ENCODE measurements at places on chromosomes 2 and 18.

DNA sequence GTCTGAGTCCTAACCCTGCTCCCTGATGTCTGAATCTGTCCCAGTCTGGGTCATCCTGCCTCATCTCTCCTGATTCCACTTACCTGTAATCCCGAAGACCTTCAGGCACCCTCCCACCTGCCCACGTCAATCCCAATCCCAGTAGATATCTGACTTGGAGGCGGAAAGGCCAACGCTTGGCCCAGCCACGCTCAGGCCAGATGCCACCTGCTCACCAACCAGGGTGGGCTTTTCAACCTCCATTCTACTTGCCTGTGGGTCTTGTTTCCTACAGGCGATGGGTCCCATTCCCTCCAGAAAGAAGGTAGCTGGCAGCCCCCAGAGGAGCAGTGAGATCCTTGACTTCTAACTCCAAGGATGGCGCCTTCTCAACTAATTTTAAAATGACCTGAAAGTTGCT lies 59.7 kb downstream of the INPP5D start:
- DNase-seq = no peak

DNA sequence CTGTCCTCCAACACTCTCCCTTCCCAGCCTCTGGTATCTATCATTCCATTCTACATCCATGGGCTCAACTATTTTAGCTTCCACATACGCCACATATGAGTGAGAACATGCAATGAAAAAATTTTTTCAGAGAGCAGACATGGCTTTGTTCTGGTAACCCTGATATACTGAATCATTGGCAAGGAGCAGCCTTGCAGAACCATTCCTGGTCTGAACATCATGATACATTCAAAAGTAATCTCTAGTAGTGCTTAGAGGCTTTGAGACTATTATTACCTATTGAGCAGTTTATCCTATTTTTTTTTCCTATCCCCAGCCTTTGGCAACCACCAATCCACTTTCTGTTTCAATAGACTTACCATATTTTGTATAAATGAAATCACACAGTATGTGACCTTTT lies 393.1 kb upstream of the KCNH7 start:
- DNase-seq = no peak

DNA sequence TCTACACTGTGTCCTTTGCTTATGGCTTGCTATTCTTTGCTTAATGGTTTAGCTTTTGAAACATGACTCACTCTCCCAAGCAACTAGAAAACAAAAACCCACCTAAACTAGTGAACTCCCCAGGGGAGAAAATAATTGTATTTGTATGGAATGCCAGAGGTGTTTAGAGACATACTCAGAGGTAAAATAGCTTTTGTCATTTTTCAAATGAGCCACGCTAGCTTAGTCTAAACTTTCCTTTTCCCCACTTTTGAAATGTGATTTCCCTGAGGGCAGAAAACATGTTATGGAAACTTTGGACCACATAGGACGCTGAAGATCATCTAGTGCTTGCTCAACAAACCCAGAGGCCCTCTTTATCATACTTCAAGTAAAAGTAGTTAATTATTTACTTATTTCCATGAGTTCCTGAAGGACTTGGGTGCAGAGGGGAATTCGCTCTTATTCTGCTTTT lies 16.5 kb upstream of the CYTIP start:
- DNase-seq = no peak

- DNase-seq = no peak
Observed at GRCh38 chr2:16031848-16032159, 91.5 kb downstream of the MYCN start.

DNA sequence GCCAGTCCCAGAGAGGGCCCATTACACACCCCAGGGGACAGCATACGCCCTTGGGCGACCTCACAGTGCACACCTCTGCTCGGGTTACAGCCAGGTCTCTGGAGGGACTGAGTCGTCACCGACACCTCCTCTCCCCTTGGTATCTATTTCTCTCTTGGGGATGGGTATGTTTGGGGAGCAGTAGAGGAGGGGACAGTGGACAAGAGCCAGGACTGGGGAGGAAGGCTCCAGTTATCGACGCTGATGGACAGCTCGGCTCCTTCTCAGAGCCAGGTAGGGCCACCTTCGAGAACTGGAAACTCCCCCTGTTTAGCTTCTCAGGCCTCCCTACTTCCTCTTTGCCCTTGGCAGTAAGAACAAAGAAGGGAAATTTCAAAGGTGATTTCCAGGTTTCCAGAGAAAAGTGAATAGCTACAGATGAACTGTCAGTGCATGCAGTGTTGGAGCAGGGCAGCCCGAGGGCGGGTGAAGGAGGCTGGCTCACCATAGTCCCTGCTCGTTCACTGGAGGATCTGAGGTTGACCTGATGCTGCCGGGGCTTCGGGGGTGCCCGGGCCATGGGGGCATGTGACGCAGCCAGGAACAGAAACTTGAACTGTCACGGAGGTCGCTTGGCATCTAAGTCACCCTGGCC lies 4.4 kb upstream of the SEMA4C start:
- DNase-seq = no peak

- no peak for DNase-seq
Observed at GRCh38 chr2:99490623-99491461, 1.0 kb upstream of the REV1 start.

GRCh38 chr2:88342749-88343148 lies 109.7 kb downstream of the FOXI3 start:
- no peak for DNase-seq

DNA sequence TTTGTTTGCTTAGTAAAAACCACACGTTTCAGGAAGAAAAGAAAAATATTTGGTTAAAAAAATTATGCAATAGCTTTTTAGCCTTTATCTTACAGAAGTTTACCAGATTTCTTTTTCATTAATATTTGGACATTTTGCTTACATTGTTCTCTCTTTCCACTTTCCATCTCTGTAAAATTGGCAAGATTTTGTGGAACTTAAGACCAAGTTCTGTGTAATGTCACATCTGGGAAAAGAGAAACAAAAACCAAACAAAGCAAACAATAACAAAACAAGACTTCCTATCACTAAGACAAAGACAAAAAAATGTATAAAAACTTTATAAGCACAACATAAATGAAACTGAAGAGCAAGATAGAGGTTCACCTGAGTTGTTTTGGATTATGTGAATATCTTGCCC lies 1392.1 kb upstream of the CELF4 start:
- DNase-seq = no peak

DNA sequence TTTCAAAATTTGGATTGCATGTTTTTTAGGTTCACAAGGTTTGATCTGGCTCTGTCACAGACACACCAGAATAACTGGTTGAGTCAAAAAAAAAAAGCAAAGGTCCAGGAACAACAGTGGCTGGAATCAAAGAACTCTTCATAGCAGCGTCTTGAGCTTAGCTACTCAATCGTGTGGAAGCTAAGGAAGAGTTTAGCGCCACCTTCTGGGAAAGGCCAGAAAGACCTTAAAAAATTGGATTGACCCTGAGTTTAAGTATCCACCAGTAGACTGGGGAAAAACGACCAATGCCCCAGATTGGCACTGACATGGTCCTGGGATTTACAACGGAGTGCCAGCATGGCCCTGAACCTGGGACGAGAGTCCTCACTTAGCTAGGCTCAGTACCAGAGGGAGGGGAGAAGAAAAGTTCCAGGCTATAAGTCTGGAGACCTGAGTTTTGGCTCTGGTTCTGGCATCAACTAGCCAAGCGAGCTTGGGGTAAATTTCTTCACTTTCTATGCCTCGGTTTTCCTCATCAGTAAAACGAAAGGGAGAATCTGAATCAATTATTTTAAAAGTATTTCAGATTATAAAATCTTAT lies 71.1 kb upstream of the TFCP2L1 start:
- peak; percentile 70 for DNase-seq

DNA sequence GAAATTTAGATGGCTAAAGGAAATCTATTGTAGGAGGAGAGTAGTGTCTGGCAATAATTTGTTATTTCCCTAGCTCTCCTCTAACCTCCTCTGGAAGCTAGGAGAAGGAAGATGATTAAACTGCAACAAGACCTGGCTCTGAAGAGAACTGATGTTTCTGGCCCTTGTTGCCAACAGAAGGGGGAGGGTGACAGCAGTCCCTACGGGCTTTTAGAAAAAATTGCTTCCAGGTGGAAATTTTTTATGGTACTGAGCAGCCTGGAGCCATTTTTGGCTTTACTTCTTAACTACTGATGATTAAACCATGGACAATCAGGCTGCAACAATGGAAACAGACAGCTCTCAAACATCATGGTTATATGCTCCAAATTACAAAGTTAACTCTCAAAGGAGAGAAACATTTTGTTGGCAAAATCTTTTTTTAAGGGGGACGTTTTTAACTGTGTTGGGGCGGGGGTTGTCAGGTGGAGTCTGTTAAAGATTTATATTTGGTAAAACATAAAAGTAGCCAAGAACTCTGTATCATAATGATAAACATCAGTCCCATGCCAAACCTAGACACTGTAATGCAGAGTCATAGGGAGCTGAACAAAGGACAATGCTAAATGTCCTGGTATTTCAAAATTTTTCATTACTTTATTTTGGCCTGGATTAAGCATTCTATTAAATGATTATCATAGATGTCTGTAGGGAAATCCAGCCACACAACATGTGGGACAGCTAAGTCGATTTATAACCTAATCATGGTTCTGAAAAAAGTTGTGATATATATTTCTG lies 70.0 kb downstream of the EXOC6B start:
- DNase-seq = no peak

DNA sequence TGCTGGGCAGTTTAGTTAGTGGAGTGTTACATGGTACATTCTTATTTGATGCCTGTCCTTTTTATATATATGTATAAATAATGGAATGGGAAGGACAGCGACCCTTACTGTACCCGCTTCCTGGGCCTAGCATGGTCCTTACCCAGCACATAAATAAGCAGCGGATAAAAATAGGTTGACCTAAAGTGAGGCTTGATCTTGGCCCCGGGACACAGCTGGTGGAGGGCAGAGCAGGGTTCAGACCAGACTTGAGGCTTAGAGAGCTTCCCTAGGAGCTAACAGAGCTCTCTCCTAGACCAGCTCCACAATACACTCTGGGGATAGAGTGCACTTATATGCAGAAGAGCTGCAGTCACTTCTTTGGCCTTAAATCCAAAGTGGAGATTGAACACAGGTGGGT lies 46.9 kb upstream of the RPL31 start:
- DNase-seq = no peak

DNA sequence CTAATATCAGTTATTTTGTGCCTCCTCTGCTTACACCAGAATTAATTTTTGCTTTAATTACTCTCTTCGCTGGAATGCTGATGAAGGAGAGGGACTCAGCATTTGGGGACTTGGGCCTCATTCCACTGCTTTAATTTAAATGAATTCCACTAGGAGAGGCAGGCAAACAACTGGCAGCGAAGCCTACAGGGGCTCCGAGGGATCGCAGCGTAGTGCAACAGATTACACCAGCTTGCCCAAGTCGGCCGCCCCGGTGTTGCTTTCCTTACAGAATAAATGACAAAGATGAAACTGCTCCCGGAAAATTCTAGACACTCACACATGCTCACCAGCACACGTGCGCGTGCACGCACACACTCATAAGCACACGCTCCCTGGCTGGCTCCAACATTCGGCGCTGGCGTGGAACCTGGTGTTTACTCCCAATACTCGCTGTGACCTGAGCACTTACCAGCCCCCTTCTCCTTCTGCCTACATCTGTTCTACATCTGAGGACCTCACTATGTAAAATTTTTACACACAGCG lies 175.4 kb downstream of the ZNF521 start:
- DNase-seq = no peak

GRCh38 chr18:31679133-31679742 lies 5.1 kb downstream of the B4GALT6 start:
- DNase-seq = no peak

- no peak for DNase-seq
Observed at GRCh38 chr2:26191316-26192159, 18.6 kb downstream of the GAREM2 start.

- no peak for DNase-seq
Observed at GRCh38 chr2:147161746-147162145, 683.1 kb upstream of the ACVR2A start.

GRCh38 chr2:222968550-222969155 lies 83.3 kb upstream of the KCNE4 start:
- DNase-seq = no peak

GRCh38 chr2:102558463-102558862 lies 60.9 kb upstream of the SLC9A2 start:
- no peak for DNase-seq

GRCh38 chr18:961644-962355 lies 57.1 kb downstream of the ADCYAP1 start:
- DNase-seq = peak; percentile 18

DNA sequence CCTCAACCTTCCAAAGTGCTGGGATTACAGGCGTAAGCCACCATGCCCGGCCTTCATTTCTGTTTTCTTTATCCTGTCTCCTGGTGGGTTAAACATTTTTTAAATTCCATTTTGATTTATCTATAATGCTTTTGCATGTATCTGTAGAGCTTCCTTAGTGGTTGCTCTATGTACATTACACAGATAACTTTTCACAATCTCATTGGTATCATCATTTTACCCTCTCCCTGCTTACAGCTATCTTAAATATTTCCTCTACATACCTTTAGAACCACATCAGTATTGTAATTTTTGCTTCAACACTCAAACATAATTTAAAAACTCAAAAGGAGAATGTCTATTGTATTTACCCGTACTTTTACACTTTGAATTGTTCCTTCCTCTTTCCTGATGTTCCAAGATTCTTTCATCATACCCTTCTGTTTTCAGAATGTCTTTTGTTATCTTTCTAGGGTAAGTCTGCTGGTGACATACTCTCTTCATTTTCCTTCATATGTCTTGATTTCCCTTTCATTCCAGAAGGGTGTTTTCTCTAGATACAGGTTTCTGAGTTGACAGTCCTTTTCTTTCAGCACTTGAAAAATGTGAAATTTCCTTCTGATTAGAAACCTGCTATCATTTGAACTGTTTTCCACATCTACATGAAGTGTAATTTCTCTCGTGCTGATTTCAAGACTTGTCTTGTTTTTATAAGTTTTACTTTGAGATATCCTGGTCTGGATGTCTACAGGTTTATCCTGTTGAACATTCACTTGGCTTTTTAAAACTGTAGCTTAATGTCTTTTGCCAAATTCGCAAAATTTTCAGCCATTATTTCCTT lies 21.9 kb downstream of the PPP3R1 start:
- no peak for DNase-seq

DNA sequence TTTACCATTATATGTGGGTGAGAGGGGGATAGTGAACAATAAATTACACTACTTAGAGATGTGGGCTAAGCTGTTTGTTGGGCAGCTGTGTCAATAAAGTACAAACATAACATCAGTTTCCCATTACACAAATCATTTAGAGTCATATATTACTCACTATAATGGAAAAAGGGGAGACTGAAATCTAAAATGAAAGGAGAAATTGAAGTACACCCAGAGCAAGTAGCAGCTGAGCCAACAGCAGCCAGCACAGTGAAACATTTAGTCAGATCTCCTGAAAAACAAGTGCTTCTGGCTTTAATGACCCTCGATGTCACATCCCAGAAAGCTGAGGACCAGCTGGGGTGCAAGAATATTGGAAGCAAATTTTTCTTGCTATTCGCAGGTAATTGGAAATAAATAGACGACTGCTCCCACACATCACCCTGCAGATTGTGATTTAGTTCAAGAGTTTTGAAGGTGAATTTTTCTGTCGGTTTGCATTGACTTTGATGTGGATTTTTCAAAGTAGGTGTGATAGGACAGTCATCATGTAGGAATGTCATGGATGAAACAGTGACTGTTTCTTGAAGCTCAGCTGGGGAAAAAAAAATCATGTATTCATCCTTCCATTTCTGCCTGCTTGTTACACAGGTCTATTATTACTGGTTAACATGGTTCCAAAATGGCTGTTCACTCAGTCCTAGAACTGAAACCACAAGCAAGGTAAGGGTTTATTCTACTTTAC lies 1607.3 kb upstream of the CELF4 start:
- DNase-seq = no peak

Measured in HEK293T (cell line).